ENCODE measurements at places on chromosomes 2 and 18. TPM values are rescaled to one million over a fixed set of nuclear protein-coding genes. Genes with fewer than 3 reads are reported as not detected.

DNA sequence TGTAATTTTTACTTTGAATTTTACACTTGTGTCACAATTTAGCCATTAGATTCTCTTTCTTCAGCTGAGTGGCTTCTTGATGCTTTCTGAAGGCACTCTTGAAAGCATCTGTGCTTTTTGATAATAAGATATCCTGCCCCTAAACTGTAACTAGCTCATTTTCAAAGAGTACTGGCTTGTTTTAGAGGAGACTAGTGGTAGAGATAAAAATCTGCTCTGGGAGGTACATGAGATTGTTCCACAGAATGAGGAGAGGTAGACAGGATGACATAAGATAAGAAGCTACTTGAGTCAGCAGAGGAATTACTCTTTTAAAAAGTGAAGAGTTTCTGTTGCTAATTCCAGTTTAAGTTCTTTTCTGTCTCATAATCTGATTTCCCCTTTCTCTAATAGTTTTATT lies 10.6 kb downstream of the PLEKHB2 start:
- H3K27me3 ChIP-seq, result no peaks in the 10 kb centered on the region
- H3K36me3 ChIP-seq, result no peaks in the 10 kb centered on the region
- H3K27ac ChIP-seq, result no peak overlapping the region
- no peak overlapping the region for H3K4me3 ChIP-seq
- DNase-seq, result no peak

DNA sequence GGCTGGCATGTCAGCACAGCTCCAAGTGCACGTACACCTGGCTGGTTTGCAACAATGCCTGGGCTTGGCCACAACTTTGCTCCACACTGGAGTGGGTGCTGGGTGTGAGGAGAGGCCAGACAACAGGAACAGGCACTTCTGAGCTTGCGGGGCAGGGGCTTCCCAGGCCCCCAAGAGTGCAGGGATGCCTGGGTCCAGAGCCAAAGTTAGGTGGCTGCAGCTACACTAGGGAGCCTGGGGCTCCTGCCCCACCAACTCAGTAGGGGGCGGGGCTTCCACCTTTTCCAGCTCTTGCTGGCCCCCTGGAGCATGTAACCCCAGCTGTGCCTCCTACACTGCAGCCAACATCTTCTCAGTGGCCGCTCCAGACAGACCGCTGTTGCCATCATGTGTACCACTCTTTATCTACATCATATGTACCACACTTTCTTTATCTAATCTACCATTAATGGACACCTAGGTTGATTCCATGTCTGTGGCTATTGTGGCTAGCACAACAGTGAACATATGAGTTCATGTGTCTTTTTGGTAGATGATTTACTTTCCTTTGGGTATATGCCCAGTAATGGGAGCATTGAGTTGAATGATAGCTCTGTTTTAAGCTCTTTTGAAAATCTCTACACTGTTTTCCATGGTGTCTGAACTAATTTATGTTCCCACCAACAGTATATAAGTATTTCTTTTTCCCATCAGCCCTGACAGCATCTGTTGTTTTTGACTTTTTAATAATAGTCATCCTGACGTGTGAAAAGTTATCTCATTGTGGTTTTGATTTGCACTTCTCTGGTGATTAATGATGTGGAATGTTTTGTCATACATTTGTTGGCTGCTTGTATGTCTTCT lies 87.9 kb downstream of the ZNF804A start:
- no peak overlapping the region for H3K27ac ChIP-seq
- no peaks in the 10 kb centered on the region for H3K36me3 ChIP-seq
- DNase-seq, result no peak
- no peaks in the 10 kb centered on the region for H3K4me1 ChIP-seq
- no peaks in the 10 kb centered on the region for H3K27me3 ChIP-seq

GRCh38 chr2:72770879-72771461 lies 54.9 kb downstream of the EXOC6B start:
- no peaks in the 10 kb centered on the region for H3K27me3 ChIP-seq
- no peaks in the 10 kb centered on the region for H3K4me1 ChIP-seq
- H3K4me3 ChIP-seq, result no peak overlapping the region
- DNase-seq, result no peak
- no peaks in the 10 kb centered on the region for H3K36me3 ChIP-seq

- no peak for DNase-seq
- H3K4me3 ChIP-seq, result no peak overlapping the region
- no peaks in the 10 kb centered on the region for H3K36me3 ChIP-seq
- H3K27ac ChIP-seq, result no peak overlapping the region
- peaks cover 6% of the 10 kb centered on the region for H3K4me1 ChIP-seq
Observed at GRCh38 chr2:134284119-134284670, 30.3 kb downstream of the MGAT5 start.

- H3K36me3 ChIP-seq, result no peaks in the 10 kb centered on the region
- no peaks in the 10 kb centered on the region for H3K27me3 ChIP-seq
- no peak for DNase-seq
- H3K27ac ChIP-seq, result no peak overlapping the region
- no peaks in the 10 kb centered on the region for H3K4me1 ChIP-seq
- no peak overlapping the region for H3K4me3 ChIP-seq
Observed at GRCh38 chr18:47936952-47937351, 6.5 kb upstream of the SMAD2 start.

DNA sequence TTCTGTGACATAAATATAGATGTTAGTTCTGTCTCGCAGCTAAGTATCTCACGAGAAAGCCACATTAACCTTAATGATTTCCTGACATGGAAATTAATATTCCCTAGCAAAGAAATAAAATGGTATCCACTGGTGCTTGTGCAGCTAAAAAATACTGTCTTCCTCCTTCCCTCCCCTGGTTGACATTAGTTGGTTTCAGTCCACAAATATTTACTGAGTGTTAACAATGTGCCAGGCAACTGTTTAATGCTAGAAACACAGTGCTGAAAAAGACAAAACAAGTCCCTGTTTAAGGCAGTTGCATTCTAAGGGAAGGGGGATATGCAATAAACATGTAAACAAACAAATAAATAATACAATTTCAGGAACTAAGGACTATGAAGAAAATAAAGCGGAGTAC lies 44.2 kb upstream of the VPS54 start:
- H3K27me3 ChIP-seq, result no peaks in the 10 kb centered on the region
- H3K27ac ChIP-seq, result peak overlapping the region; percentile 32
- no peaks in the 10 kb centered on the region for H3K36me3 ChIP-seq
- H3K4me1 ChIP-seq, result peaks cover 8% of the 10 kb centered on the region
- no peak for DNase-seq

DNA sequence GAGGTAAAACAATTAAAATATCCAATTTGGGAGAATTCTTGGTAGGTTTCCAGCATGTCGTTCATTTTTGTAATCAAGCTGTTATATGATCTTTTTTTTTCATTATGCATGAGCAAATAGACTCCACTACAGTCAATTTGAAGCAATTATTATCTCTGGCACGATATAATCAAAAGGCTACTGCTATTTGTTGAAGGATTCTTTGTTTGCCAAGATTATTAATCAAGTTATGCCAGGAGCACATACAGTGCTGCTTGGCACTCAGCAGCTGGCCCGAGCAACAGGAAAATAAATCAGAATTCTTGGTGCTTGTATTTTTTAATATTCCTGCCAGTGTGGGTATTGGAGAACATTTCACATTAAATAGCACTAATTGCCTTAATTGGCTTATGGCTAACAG lies 279.5 kb downstream of the RND3 start:
- H3K4me1 ChIP-seq, result peaks cover 23% of the 10 kb centered on the region
- no peak overlapping the region for H3K27ac ChIP-seq

Gene HAT1
- 28.3 TPM for total RNA-seq

DNA sequence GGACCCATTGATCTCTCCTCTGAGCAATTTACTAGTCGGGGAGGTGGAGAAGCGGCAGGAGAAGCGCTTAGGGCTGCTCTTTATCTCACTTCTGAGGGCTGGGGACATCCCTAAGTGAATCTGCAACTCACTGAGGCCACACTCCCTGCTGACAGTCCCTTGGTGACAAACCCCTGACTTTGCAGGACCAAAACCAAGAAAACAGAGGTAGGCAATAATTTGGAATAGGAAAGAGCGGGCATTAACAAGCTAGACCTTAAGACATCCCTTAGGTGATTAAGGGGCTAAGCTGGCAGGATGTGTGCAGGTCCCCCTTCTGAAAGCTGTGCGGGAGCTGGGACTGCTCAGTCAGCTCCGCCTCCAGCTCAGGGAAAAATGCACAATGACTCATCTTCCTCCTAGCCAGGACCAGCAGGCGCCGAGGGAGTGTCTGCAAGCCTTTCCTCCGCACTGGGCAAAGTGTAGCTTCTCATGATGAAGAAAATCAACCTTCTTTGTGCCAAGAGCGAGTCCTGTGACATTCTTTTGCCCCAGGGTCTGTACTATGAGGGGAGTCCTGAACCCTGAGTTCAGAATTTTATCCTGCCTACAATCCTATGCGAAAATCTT lies 63.3 kb downstream of the BOD1L2 start:
- no peaks in the 10 kb centered on the region for H3K36me3 ChIP-seq
- no peak overlapping the region for H3K27ac ChIP-seq
- H3K4me1 ChIP-seq, result no peaks in the 10 kb centered on the region
- DNase-seq, result peak; percentile 65

GRCh38 chr2:134575888-134576287 lies 142.9 kb downstream of the TMEM163 start:
- H3K4me3 ChIP-seq, result no peak overlapping the region
- H3K4me1 ChIP-seq, result no peaks in the 10 kb centered on the region
- no peaks in the 10 kb centered on the region for H3K36me3 ChIP-seq
- no peak for DNase-seq
- H3K27ac ChIP-seq, result no peak overlapping the region

Gene CACNB4
- total RNA-seq, result 3.7 TPM
